CD8-positive, alpha-beta memory T cell (primary cell): ENCODE measurements at places on chromosomes 2 and 18. TPM values are rescaled to one million over a fixed set of nuclear protein-coding genes. Genes with fewer than 3 reads are reported as not detected.

DNA sequence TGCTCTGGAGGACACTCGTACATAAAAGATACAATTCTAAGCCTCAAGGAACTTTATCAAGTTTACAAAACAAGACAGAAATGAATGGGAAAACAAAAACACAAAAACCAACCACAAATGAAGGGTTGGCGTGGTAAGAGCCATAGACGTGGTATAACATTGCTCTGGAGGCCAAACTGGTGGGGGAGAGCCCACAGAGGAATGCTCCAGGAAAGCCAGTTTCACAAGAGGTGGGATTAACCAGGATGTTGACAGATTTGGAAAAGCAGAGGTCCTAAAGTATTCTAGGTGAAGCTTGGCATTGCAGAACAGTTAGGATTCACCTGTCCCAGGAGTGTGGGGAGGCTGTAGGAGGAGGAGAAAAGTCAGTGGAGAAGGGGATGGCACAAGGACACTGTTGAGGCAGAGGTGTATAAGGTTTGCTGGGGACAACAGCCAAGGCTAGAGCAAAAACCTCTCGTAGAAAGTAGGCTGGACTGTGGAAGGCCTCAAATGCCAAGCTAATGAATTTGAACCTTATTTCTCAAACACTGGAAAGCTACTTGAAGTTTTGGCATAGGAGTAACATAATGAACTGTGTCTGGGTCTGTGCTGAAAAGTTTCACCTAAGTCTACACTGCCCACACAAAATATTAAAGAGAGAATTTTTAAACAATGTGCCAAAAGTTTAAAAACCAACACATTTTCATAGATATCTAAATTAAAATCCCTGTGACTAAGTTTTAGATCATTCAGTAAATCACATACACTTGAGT lies 135.1 kb downstream of the THADA start:
- no peak overlapping the region for H3K27ac ChIP-seq
- DNase-seq: no peak
- no peaks in the 10 kb centered on the region for H3K4me1 ChIP-seq
- no peaks in the 10 kb centered on the region for H3K36me3 ChIP-seq
- H3K4me3 ChIP-seq: no peak overlapping the region
- no peaks in the 10 kb centered on the region for H3K27me3 ChIP-seq

DNA sequence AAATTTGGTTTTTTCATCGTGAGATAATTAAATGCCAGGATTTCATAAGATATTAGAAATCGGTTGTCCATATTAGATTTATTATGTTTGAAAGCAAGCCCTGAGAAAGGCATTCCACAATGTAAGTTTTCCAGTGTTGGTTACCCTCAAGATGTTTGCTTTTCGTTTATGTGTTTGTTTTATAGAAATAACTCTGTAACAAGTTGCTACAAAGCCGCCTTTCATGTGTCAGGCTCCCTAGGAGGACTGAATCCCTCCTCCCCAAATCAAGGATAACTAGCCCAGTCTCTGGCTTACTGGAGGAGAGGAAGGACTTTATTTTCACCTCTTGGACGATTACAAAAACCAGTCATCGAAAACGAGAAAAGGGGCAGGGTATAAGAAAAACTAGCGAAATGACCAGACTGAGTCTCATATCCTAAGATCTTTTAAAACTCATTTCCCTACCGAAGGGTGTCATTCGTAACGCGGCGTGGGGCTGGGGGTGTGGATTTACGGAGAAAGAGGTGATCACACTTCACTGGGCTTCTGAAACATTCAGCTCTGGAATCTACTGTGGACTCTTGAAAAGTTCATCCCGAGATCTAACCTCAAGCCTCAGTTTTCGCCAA lies 1.0 kb upstream of the PEX13 start:
- H3K27me3 ChIP-seq: no peaks in the 10 kb centered on the region
- peaks cover 15% of the 10 kb centered on the region for H3K4me1 ChIP-seq
- DNase-seq: no peak
- H3K27ac ChIP-seq: peak overlapping the region; percentile 76
- H3K4me3 ChIP-seq: peak overlapping the region; percentile 86

DNA sequence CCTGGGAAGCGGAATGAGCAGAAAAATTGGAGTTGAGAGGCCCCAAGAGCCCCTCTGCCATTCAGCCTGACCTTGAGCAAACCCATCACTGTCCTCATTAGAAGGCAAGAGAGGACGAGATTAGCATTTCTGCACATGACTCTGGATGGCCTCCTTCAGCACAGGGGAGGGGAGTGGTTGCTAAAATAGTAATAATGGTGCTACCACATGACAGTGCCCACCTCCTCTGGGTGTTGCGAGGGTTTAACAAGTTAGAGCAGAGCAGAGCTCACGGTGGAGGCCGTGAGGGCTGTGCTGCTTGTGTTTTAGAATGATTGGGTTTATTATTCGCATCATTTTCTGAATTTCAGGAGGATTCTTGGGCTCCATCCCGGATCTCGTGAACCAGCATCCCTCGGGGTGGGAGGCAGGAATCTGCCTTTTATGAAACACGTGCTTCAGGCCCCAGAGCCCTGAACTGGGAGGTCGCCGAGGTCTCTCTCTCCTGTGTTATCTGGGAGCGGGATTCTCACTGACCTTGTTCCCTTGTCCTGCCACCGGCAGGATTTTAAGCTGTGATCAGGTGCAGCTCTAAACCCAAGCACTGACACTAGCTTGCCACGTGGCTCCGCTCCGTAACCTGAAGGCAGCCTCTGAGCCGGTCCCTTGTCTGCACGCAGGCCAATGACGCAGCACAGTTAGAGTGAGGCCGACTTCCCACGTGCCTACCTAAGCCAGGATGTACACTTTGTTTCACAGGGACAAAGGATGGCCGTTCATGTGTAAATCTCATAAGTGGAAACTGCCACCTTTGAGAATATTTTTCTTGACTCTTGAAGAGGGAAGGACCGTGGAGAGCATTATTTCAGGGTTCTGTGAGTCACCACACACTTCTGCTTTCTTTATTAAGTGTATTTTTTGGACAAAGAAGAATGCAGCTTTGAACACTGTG lies 142.3 kb downstream of the ACOXL start:
- H3K27ac ChIP-seq: no peak overlapping the region
- no peaks in the 10 kb centered on the region for H3K27me3 ChIP-seq
- peaks cover 8% of the 10 kb centered on the region for H3K4me1 ChIP-seq
- no peak for DNase-seq
- no peaks in the 10 kb centered on the region for H3K36me3 ChIP-seq

DNA sequence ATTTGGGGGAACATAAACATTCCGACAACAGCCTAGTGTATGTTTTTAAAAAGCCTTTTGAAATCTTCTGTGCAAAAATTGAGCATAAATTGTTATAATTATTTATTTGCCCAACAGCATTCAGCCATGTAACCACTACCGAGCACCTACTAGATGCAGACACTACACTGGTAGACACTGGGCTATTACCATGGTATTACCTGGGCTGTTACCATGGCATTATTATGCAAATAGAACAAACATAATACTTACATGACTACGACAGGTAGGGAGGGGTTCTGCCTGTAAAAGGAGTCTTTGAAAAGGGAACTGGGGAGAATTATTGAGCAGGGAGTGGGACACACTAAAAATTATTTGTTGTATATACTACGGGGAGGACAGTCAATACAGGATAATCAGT lies 116.4 kb downstream of the MREG start:
- DNase-seq: no peak
- H3K27me3 ChIP-seq: no peaks in the 10 kb centered on the region
- H3K4me3 ChIP-seq: no peak overlapping the region

GRCh38 chr18:79329786-79330185 lies 65.9 kb upstream of the NFATC1 start:
- no peaks in the 10 kb centered on the region for H3K27me3 ChIP-seq
- no peaks in the 10 kb centered on the region for H3K36me3 ChIP-seq
- H3K27ac ChIP-seq: no peak overlapping the region
- H3K4me1 ChIP-seq: peaks cover 9% of the 10 kb centered on the region
- H3K4me3 ChIP-seq: no peak overlapping the region

DNA sequence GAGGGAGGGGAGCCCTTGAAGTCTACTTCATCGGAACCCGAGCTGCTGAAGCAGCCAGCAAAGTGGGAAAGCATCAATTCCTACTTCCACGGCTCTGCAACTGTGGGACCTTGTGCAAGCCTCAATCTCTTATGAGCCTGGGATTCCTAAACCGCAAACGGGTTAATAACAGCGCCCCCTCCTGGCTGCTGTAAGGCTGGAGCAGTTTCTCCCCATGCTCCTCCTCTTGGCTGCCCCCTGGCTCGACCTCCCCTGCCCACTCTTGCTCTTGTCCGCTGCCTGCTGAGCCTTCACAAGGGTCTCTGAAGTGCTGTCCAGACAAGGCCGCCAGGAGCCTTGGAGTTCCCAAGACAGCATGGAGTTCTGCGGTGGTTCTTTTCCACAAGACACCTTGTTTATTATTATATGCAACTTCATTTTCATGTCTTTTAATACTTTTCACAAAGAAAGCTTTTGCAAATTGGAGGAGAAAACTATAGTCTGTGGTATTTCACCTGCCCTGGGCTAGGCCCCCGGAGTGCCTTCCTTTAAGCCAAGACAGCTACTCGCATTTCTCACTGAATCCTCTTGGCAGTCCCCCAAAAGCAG lies 157.2 kb downstream of the DDX1 start:
- no peaks in the 10 kb centered on the region for H3K4me1 ChIP-seq
- DNase-seq: no peak

The FBLN7 gene
- total RNA-seq: 2.2 TPM

DNA sequence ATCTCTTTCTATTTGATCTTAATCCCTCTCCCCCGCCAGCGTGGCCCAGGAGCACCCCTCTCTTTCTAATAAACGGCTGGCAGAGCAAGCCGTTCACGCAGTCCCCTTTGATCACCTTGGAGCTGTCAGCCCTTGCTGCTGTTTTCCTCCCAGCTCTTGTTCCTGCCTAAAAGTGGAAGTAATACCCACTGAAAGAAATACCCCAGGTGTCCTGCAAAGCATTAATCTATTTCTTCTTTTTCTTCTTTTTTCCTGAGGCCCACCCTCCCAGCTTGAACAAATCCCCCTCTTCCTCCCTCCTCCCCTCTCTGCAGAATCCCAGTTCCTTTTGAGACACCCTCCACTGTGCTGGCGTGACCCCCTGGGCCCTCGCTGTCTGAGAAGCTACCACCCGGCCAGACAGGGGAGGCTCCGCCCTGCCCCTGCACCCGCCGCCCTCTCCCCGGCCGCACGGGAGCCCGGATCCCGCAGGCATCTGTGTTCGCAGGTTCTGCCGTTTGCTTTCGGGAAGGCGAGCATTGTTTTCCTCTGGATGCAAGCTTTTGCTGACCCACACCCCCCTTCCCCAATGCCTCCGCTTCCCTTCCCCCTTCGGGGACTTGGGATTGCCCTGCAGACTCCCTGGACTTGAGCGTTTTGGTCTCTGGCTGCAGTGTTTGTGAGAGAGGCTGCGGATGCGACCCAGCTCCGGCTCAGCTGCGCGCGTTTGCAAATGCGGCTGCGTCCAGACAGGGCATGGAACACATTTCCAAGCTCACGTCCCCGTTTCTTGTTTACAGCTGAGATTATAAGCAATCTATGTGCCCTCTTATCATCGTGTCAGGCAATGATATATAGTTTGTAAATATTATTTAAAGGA lies 631.5 kb downstream of the NYAP2 start:
- no peaks in the 10 kb centered on the region for H3K4me1 ChIP-seq
- no peak for DNase-seq
- H3K36me3 ChIP-seq: no peaks in the 10 kb centered on the region
- H3K4me3 ChIP-seq: no peak overlapping the region
- peaks cover 4% of the 10 kb centered on the region for H3K27me3 ChIP-seq
- H3K27ac ChIP-seq: no peak overlapping the region

DNA sequence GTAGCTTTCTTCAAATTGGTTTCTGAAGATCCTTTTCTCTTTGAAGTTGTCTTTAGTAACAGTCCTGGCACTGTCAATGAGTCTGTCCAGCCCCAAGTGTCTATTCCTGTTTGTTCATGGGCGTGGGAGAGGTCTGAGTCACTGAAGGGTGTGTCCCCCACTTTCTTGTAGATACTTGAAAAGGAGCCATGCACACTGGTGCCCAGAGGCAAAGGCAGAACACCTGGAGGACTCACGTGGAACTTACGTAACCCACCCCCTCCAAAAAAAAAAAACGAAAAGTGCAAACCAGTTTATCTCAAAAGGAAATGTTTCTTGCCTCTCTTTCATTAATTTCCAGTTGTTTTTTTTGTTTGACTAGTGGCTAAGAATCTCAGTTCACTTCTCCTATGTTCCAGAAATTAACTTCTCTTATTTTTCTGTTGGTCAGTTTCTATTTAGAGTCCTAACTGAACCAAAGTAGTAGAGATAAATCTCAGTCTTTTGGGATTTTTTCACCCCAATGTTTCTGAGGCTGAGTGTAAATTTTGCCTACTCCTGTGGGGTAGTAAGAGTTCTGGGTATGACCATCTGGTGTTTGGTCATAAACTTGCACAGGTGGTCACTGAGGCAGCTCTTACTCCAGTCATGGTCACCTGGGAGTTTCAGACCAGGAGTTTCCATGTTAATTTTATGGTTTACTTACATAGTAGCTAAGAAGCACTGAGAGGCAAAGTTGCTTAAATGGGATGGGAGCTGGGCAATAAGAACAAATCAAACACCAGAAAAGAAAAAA lies 54.9 kb downstream of the DSC3 start:
- no peak for DNase-seq
- no peaks in the 10 kb centered on the region for H3K27me3 ChIP-seq
- H3K27ac ChIP-seq: no peak overlapping the region

DNA sequence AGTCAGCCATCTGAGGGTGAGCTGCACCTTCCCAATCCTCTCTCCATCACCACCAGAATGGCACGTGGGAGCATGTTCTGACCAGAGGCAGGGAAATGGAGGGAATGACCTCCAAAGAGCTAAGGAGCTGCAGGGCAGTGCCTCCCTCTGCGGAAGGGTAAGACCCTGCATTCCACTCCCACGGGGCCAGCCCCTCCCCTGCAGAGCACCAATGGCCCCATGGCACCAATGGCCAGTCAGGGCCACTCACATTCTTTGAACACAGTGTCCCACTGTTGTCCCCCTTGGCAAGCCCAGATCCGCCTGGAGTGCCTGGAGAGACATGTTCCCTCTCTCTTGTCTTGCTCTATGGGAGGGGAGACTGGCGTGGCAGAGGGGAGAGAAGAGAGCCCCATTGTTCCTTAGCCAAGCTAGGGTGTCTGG lies 164.4 kb downstream of the TNS1 start:
- no peak overlapping the region for H3K4me3 ChIP-seq
- no peak for DNase-seq
- H3K4me1 ChIP-seq: no peaks in the 10 kb centered on the region
- H3K27me3 ChIP-seq: no peaks in the 10 kb centered on the region

DNA sequence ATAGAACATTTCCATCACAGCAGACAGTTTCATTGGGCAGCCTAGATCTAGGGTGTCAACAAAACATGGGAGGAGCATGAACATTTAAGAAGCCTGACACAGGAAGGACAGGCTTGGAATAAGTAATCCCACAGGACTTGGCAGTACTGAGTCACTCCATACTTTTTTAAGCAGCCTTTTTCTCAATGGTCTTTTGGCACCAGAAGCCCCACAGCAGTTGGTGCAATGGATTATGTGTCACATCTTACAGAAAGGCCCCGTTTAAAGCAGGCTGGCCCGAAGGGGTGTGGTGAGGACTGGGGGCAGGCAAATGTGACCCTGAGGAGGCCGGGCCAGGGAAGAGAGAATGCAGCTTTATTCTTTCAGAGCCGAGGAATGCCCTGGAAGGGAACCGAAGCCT lies 26.6 kb downstream of the SPTBN1 start:
- no peak for DNase-seq
- no peaks in the 10 kb centered on the region for H3K27me3 ChIP-seq
- no peaks in the 10 kb centered on the region for H3K36me3 ChIP-seq
- H3K4me3 ChIP-seq: no peak overlapping the region
- H3K27ac ChIP-seq: no peak overlapping the region
